ENCODE measurements at places on chromosomes 4 and X. TPM values are rescaled to one million over a fixed set of nuclear protein-coding genes. Genes with fewer than 3 reads are reported as not detected.

DNA sequence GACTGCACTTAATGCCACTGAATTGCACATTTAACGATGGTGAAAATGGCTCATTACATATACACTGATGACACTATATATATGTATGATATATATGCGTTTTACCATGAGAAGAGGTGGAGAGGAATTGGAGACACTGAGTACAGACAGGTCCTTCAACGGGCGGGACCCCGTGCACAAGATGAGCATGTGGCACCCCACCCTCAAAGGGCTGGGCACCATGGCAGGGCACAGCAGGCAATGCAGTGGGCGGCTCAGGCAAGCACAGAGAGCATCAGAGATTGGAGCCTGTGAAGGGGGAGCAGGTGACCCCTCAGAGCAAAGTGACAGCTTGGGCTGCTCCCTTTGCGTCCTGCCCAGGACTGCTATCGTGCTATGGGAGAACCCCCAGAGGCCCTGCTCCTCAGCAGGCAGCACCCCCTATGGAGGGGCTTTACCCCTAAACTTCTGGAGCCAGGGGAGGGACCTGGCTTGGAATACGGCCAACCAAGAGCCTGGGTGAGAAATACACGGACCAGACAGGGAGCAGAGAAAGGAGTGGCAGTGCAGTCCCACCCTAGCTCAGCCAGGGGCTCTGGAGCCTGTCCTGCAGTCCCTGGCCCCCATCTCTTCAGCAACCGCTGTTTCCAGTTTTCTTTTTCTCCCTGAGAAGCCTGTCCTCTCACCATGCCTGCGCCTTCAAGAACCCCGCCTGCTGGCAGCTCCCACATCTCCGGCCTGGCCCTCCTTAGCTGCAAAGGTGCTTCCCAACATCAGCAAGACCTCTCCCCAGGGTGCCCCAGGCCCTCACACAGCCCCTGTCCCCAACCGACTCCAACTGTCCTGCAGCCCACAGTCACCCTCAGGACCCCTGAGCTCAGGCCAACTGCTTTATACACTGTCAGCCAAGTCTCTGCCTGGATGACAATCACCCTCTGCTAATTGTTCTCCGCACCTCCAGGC lies 10.5 kb downstream of the SLC6A8 start:
- no peak for DNase-seq

DNA sequence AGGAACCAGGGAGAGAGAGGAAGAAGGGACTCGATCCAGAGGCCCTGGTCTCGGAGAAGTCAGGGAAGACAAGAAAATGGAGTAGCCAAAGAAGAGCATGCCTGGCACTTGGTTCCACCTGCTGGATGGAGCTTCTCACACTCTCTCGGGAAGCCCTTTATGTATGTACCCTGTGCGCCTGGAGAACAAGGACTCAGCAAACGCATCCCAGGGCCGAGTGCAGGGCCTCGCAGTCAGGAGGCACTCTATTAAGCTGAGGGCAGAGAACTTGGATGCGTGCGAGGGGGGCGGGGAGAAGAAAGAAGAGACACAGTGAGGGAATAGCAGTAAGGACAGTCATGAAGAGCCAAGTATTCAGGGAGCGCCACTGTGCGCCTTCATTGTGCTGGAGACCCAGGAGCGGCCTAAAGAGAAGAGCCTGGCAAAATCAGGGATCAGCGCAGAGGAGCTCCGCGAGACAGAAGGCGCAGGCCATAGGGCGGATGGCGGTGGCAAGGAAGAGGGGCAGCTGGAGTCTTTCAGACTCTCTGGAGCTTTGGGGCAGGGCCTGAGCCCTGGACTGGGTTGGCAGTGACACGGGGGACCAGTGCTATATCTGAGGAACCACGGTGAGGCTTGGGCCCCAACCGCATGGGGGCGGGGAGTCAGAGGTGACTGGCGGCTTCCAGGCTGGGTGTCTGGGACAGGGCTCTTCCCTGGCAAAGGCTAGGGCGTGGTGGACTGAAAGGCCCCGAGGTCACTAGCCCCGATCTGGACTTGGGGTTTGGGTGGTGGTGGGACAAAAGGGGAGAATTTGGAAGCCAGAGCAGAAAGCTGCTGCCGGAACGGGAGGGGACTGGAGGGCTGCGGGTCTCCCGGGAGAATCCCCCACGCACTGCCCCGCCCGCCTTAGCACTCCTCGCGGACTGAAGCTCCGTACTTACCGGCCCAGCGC lies 1.9 kb upstream of the SEPTIN6 start:
- no peak for DNase-seq

GRCh38 chr4:7861440-7861881 lies 78.2 kb downstream of the AFAP1 start:
- DNase-seq = no peak

DNA sequence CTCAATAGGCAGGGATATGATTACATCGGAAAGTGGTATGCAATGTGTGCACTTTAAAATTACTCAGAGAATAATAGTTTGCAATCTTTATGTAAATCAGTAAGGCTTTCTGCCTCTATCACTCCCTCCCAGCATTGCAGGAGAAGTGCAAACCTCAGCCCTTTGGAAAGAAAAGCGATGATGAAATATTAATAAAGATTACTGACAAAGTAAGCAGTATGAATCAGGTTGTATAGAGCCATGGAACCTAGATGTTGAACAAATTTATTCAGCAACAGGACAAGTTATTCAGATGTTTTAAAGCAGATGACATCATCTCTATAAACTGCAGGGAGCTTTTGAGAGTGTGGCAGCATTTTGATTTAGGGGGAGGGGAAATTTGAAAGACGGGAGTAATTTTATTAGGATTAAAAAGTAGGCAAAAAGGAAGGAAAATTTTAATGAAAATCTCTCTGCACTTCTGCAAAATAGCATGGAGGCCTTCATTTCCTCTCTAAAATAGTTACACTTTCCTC lies 631.7 kb upstream of the GRIA3 start:
- DNase-seq = no peak

DNA sequence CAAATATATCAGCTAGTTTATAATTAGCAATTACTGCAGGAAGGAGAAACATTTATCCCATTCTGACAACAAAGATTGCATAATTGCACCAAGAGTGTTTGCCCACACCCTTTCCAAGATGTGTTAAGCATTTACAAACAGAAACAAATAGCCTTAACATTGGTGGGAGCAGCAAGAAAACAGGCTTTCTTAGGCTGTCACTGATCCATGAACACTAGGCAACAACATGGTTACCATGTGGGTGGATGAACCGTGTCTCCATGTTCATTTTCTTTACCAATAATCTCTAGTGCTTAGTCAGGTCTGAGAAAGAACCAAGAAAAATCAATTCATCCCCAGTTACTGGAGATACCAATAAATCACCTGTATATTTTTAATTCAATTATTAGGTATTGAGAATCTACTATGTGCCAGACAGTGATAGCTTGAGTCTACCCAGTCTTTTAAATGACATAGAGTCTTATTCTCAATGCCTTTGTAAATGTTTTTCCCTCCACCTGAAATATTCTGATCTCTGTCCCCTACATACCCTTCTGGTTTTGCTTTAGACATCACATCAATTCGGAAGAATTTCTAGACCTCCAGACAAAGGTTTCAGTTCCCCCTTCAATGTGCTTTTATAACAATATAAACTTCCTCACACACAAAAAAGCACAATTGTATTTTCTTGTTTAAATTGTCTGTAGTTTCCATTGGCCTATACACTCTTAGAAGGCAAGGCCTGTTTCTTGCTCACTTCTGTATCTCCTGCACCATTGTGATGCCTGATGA lies 286.6 kb downstream of the PPP1R2C start:
- DNase-seq = no peak

- DNase-seq = no peak
These were observed 1.8 kb downstream of the PGAM4 start for GRCh38 chrX:77967631-77968030.

DNA sequence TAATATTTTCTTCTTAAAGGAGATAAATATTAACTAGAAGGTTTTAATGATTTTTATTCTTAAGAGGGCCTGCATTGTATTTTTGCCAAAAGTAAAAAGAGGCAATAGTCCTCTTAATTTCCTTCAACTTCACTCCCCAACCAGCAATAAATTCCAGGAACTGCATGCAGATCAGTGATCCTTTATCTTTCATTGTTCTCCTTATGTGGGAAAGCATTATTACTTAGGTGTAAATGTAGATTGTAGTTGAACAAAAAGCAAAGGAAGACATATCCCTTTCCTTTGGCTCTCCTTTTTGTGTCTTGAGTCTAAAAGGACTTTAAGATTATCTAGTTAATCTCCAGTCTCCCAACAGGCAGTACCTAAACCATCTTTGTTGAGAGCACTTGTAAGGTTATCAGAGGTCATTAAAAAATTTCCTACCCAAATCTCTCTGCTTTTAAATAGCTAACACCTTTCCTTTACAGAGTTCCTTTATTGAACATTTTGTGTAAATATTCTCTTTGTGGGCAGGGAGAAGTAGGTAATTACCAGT lies 55.3 kb downstream of the RAPGEF2 start:
- DNase-seq = no peak

GRCh38 chr4:82360298-82361177 lies 13.3 kb downstream of the HNRNPD start:
- DNase-seq = no peak

DNA sequence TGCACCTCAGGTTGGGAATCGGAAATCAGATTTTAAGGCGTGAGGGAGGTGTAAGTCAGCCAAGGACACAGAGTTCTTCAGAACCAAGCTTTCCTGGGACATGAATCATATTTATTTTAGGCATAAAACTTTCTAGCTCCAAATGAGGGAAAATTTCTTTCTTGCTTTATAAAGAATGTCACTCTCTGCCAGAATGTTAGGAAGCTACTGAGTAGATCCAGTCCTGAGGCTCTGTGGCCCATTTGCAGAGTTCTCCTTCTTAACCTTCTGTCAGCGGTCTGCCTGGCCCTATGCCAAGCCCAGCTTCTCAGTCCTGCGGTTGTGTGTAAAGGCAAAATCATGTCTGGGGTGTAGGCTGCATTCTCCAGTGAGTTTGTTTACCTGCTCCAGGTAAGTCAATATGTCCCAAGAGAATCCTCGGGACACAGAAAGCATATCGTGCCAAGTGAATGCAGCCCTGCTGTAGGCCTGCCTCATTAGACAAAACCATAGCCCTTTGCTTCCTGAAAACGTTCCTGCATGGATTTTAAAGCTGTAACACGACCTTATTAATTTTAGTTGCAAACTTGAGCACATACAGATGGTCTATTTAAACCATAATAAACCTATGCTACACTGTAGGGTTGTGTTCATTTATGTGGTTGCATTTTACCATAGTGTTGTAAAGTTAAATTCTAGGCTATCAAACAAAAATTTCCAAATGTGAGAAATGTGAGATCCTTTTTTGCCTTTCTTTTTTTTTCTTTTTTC lies 29.2 kb upstream of the CCNI start:
- peak; percentile 81 for DNase-seq

GRCh38 chr4:101125045-101125942 lies 222.0 kb downstream of the PPP3CA start:
- DNase-seq = no peak

GRCh38 chr4:121370729-121371325 lies 10.0 kb downstream of the QRFPR start:
- DNase-seq = no peak

GRCh38 chr4:26909369-26909768 lies 48.7 kb downstream of the STIM2 start:
- DNase-seq = no peak

DNA sequence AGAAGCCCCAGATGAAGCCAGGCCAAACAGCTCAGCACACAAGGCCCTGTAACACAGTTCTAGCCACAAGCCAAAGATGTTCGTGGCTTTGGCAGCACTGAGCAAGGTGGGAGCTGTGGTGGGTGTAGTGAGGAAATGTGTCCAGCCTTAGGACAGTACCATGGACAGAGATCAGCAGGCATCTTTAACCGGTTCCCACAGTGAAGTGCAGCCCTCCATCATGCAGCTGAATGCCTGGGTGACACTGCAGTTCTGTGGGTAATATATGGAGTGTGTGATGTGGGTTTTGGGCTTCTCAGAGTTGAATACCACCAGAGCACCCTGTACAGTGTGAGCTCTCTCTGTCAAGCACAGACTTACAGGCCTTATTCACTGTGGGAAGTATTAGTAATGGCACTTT lies 6.0 kb upstream of the NEXMIF start:
- no peak for DNase-seq

DNA sequence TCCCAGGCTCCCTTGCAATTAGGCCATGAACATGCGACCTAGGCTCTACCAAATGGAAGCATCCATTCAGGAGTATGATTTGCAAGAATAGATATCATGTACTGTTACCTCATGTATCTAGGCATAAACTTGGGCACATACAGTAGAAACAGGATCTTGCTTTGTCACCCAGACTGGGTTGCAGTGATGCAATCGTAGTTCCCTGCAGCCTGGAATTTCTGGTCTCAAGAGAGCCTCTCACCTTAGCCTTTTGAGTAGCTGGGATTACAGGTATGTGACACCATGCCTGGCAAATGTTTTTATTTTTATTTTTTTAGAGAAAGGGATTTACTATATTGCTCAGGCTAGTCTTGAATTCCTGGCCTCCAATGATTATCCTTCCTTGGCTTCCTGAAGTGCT lies 994.2 kb downstream of the ADGRL3 start:
- no peak for DNase-seq

DNA sequence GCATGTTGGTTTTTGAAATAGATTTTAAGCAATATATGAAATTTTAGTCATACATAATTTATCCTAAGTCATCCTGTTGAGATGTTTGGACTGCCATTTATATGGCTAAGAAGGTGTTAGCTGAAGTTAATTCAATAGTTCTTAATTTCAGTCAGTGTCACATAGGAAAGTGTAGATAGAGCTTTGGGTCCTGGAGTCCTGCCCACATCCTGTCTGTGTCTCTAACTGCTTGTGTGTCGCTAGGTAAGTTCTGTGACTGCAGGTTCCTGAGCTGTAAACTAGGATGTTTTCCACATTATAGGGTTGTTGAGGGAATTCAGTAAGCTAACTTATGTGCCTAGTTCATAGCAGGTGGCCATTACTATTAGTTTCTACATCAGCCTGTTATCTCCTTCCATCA lies 20.7 kb downstream of the OFD1 start:
- DNase-seq = no peak

DNA sequence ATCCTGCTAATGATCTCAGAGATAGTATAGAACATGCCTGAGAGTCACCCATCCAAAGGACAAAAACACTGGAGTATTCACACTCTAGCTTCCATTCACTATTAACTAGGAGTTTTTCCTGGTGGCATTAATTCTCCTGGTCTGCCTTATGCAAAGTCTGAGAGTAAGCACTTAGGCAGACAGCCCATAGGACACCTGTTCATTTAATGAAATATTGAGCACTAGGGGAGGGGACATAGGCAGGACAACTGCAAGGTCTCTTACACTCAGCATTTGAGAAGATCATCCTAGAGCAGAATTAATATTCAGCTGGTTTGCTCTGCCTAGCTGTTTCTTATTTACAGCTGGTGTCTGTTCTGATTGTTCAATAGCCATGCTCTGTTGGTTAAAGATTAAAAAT lies 508.5 kb downstream of the CENPC start:
- no peak for DNase-seq

DNA sequence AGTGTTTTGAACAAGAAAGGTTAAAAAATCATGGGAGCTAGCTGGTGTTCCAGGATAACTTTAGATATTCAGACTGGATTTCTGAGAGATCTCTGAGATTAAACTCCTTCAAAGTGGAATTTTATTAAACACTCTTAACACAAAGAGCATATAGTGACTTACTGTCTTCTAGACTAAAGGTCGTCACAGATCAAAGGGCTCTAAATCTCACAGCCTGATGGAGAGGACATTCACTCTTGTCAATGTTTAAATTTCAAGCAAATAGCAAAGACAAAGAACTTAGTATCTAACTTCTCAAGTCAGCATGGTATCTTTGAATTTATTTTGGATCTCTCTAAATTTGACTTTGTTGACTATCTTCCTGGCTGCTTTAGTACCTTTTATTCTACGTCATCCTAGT lies 53.7 kb upstream of the NUDT6 start:
- DNase-seq = no peak

The LIN54 gene
- total RNA-seq = 8.1 TPM

The TASL gene
- 0.11 TPM for total RNA-seq

The CXorf51A gene
- not detected for total RNA-seq

The TEX13D gene
- not detected for total RNA-seq

The ADH1A gene
- 0.50 TPM for total RNA-seq

The NXF2 gene
- total RNA-seq = not detected
